ENCODE measurements at places on chromosomes 16 and 17. TPM values are rescaled to one million over a fixed set of nuclear protein-coding genes. Genes with fewer than 3 reads are reported as not detected.

OMG gene
- total RNA-seq = 10.7 TPM

ZG16B gene
- total RNA-seq = 0.61 TPM

FOXK2 gene
- 57.0 TPM for total RNA-seq

EEF2K gene
- total RNA-seq = 32.8 TPM

CMTM1 gene
- 5.7 TPM for total RNA-seq
